Progenitor cell of endocrine pancreas (in vitro differentiated cells): ENCODE measurements at places on chromosomes 2 and 18. TPM values are rescaled to one million over a fixed set of nuclear protein-coding genes. Genes with fewer than 3 reads are reported as not detected.

- no peak for DNase-seq
- H3K27ac ChIP-seq: peak overlapping the region; percentile 92
- H3K27me3 ChIP-seq: no peaks in the 10 kb centered on the region
- peaks cover 8% of the 10 kb centered on the region for H3K36me3 ChIP-seq
Measured at GRCh38 chr2:174827371-174828369, 63.4 kb upstream of the CHRNA1 start.

- no peak overlapping the region for H3K4me3 ChIP-seq
- no peaks in the 10 kb centered on the region for H3K27me3 ChIP-seq
- no peaks in the 10 kb centered on the region for H3K36me3 ChIP-seq
- H3K27ac ChIP-seq: no peak overlapping the region
Measured at GRCh38 chr18:24485681-24486080, 25.2 kb downstream of the HRH4 start.

RIT2 gene
- not detected in 2 replicates for total RNA-seq

GRCh38 chr2:191441496-191442214 lies 196.5 kb downstream of the MYO1B start:
- H3K4me3 ChIP-seq: no peak overlapping the region
- DNase-seq: no peak
- no peak overlapping the region for H3K27ac ChIP-seq
- H3K36me3 ChIP-seq: no peaks in the 10 kb centered on the region

- H3K4me3 ChIP-seq: no peak overlapping the region
- H3K36me3 ChIP-seq: no peaks in the 10 kb centered on the region
- no peak for DNase-seq
- peaks cover 8% of the 10 kb centered on the region for H3K4me1 ChIP-seq
Measured at GRCh38 chr2:142973822-142974207, 96.4 kb downstream of the KYNU start.

DNA sequence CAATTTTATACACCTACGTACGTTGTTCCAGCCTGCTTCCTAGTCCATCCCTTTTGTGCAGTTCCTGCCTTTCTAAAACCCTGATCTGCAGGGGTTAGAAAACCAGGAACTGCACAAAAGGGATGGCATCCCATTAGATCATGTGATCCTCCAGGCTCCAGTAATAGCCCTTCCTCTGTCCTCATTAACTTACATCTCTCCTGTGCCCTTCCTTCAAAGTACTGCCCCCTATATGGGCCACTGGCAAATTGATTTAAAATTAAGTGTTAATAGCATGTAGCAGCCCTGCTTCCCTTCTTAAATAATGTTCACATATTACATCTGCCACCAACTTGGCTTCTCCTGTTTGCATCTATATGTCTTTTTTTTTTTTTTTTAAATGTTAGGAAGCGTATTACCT lies 61.3 kb upstream of the NXPH2 start:
- no peaks in the 10 kb centered on the region for H3K36me3 ChIP-seq
- no peak for DNase-seq
- no peak overlapping the region for H3K4me3 ChIP-seq
- H3K4me1 ChIP-seq: no peaks in the 10 kb centered on the region
- H3K27ac ChIP-seq: no peak overlapping the region

DNA sequence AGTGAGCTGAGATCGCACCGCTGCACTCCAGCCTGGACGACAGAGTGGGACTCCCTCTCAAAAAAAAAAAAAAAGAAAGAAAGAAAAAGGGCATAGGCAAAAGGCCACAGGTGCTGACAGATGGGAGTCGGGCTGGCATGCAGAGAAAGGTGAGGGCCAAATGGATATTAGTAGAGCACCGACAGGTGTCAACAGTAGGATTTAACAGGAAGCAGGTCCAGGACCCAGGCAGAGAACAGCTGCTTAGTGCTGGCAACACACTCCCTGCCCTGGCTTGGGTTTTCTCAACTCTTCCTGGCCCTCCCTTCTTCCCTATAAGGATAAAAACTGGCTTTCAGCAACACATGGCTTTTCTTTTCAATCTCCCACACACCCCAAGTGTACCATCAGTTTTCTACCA lies 84.9 kb downstream of the MRO start:
- peaks cover 22% of the 10 kb centered on the region for H3K4me1 ChIP-seq
- no peak overlapping the region for H3K27ac ChIP-seq
- no peaks in the 10 kb centered on the region for H3K27me3 ChIP-seq
- H3K4me3 ChIP-seq: no peak overlapping the region

- H3K4me1 ChIP-seq: no peaks in the 10 kb centered on the region
- H3K36me3 ChIP-seq: peaks cover 1% of the 10 kb centered on the region
- peaks cover 12% of the 10 kb centered on the region for H3K27me3 ChIP-seq
- no peak for DNase-seq
- H3K4me3 ChIP-seq: no peak overlapping the region
Measured at GRCh38 chr2:45743531-45744396, 92.3 kb downstream of the PRKCE start.

GALNT1 gene
- total RNA-seq: 92.1 and 92.8 TPM in 2 replicates

ALPP gene
- total RNA-seq: not detected in 2 replicates

DNA sequence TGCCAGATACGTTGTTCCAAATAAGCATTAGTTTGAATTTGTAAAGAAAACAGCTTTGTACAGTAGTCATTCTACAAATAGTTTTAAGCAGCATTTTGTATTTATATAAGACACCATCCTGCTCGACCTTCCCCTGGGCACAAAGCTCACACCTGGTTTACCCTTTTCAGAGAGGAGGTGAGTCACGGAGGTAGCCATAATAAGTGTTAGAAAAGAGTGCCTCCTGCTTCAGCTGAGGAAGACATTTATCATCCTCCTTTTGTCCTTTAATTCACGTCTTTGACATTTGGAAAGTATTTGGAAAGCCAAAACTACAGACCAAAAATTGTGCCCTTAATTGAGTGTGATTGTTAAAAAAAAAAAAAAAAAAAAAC lies 6.8 kb downstream of the RAB12 start:
- H3K4me1 ChIP-seq: peaks cover 10% of the 10 kb centered on the region
- H3K27ac ChIP-seq: no peak overlapping the region

DNA sequence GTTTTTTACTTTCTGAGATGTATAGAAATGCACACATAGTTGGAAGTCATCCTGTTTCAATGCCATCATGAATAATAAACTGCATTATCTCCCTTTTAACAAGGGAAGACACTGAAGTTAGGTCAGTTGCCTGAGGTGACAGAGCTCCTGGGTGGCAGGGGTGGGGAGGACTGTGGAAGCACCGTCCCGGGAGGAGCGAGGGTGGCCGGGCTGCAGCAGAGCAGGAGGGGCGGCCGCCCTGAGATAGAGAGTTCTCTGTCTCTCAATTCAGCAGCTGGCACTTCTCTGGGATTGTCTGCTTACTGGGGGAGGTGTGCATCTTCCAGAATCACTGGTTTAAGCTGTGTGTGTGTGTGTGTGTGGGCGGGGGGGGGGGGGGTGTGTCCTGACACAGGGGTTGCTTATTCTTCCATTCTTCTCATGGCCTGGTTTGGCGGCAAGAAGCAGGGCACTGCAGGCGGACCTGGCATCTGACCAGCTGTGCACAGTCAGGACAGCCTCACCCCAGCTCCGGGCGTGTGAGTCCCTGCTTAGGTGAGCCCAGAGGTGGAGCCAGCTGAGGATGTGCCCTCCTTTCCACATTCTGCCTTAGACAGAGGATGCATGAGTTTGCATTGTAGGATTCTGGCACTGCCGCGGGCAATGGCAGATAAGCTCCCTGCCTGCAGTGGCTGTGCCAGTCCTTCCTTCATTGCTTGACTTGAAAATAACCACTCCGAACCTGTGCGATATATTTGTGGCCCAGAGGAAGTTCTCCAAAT lies 40.4 kb downstream of the VWA3B start:
- no peaks in the 10 kb centered on the region for H3K36me3 ChIP-seq
- no peak overlapping the region for H3K27ac ChIP-seq
- H3K4me1 ChIP-seq: peaks cover 7% of the 10 kb centered on the region
- H3K27me3 ChIP-seq: peaks cover 59% of the 10 kb centered on the region
- no peak for DNase-seq

DNA sequence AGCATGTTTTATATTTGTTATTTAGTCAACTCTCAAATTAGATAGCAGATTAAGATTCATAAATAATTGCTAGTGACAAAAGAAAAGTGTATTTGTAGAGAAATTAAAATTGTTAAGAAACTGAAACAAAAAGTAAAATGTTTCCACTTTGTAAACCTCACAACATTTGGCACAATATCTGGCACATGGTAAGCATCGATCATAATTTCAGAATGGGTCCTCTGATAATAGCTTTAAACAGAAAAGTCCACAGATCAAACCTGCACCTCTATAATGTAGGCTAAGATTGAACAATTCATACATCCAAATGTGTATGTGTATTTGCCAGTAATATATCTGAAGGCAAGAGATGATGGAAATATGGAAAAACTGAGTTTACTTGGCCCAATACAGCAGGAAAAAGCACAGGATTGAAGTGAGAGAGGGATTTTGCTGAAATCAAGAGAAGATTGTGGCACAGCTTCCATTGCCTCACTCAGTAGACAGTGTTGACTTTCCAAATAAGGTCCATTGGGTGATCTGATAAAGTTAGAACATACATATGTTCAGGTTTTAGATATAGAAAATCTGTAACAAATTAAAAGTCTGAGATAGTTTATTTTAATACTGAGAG lies 39.4 kb downstream of the COBLL1 start:
- peaks cover 17% of the 10 kb centered on the region for H3K36me3 ChIP-seq
- peaks cover 15% of the 10 kb centered on the region for H3K4me1 ChIP-seq
- H3K27ac ChIP-seq: no peak overlapping the region
- H3K4me3 ChIP-seq: no peak overlapping the region

IL1B gene
- not detected in 2 replicates for total RNA-seq

- H3K36me3 ChIP-seq: no peaks in the 10 kb centered on the region
- DNase-seq: no peak
- no peak overlapping the region for H3K27ac ChIP-seq
Measured at GRCh38 chr2:36781907-36782720, 85.6 kb downstream of the VIT start.

DNA sequence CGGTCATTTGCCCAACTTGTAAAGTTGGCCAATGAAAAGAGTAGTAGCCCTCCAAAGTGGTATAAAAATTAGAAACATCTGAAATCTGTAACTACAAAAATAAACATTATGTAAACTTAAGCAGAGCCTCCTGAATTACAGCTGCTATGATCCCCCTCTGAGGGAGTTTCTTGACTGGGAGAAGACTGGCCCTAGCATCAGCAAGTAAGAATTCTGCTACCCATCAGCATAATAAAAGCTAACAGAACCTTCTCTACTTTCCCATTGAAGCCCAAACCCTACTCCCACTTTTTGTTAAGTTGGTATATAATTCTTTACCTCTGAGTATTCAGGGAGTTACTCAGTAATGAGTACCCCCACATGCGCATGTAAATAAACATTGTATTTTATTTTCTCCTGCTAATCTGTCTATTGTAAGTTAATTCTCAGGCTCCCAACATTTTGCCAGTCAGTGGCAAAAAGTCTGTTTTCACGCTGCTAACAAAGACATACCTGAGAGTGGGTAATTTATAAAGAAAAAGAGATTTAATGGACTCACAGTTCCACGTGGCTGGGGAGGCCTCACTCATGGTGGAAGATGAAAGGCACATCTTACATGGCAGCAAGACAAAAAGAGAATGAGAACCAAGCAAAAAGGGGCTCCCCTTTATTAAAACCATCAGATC lies 71.3 kb downstream of the MYL12B start:
- H3K27me3 ChIP-seq: no peaks in the 10 kb centered on the region
- H3K4me3 ChIP-seq: no peak overlapping the region
- no peak for DNase-seq
- H3K36me3 ChIP-seq: no peaks in the 10 kb centered on the region
- peaks cover 3% of the 10 kb centered on the region for H3K4me1 ChIP-seq

BARD1 gene
- 27.8 and 29.1 TPM in 2 replicates for total RNA-seq

EVX2 gene
- not detected in 2 replicates for total RNA-seq

GRCh38 chr2:108348816-108349570 lies 28.8 kb upstream of the SULT1C4 start:
- H3K27ac ChIP-seq: no peak overlapping the region
- H3K4me3 ChIP-seq: no peak overlapping the region
- peaks cover 5% of the 10 kb centered on the region for H3K4me1 ChIP-seq
- H3K36me3 ChIP-seq: no peaks in the 10 kb centered on the region

DNA sequence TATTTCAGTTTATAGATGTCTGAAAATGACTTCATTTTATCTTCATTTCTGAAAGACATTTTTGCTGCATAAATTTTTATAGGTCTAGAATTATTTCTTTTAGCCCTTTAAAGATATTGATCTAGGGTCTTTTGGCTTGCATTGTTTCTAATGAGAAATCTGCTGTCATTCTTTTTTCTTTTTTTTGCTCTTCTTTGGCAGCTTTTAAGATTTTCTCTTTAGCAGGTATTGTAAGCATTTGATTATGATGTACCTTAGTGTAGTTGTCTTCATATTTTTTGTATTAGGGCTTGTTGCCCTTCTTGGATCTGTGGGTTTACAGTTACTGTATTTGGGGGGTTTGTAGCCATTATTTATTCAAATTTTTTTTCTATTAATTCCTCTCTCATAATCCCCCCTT lies 66.0 kb upstream of the IL1R1 start:
- no peaks in the 10 kb centered on the region for H3K27me3 ChIP-seq
- no peaks in the 10 kb centered on the region for H3K4me1 ChIP-seq
- no peaks in the 10 kb centered on the region for H3K36me3 ChIP-seq
- H3K27ac ChIP-seq: no peak overlapping the region
- DNase-seq: no peak

- peak overlapping the region; percentile 46 for H3K27ac ChIP-seq
- H3K27me3 ChIP-seq: peaks cover 30% of the 10 kb centered on the region
- H3K4me3 ChIP-seq: no peak overlapping the region
- no peak for DNase-seq
- no peaks in the 10 kb centered on the region for H3K36me3 ChIP-seq
Measured at GRCh38 chr2:222810044-222810443, 50.8 kb upstream of the ACSL3 start.

- H3K27ac ChIP-seq: no peak overlapping the region
- H3K4me1 ChIP-seq: peaks cover 9% of the 10 kb centered on the region
- H3K27me3 ChIP-seq: no peaks in the 10 kb centered on the region
- no peak for DNase-seq
- peaks cover 12% of the 10 kb centered on the region for H3K36me3 ChIP-seq
- no peak overlapping the region for H3K4me3 ChIP-seq
Measured at GRCh38 chr2:162422894-162423293, 79.0 kb downstream of the GCA start.

- no peak overlapping the region for H3K27ac ChIP-seq
- H3K27me3 ChIP-seq: peaks cover 43% of the 10 kb centered on the region
- H3K36me3 ChIP-seq: no peaks in the 10 kb centered on the region
- peaks cover 16% of the 10 kb centered on the region for H3K4me1 ChIP-seq
Measured at GRCh38 chr2:50343150-50343830, 688.6 kb downstream of the NRXN1 start.

- H3K4me3 ChIP-seq: no peak overlapping the region
- no peak overlapping the region for H3K27ac ChIP-seq
- H3K4me1 ChIP-seq: peaks cover 2% of the 10 kb centered on the region
- no peak for DNase-seq
Measured at GRCh38 chr2:181300600-181301291, 156.4 kb upstream of the ITGA4 start.

ZNF804A gene
- not detected in 2 replicates for total RNA-seq

DSG4 gene
- total RNA-seq: not detected in 2 replicates

FAM168B gene
- 106 and 111 TPM in 2 replicates for total RNA-seq
